ENCODE measurements at places on chromosomes 4 and X. TPM values are rescaled to one million over a fixed set of nuclear protein-coding genes. Genes with fewer than 3 reads are reported as not detected.

DNA sequence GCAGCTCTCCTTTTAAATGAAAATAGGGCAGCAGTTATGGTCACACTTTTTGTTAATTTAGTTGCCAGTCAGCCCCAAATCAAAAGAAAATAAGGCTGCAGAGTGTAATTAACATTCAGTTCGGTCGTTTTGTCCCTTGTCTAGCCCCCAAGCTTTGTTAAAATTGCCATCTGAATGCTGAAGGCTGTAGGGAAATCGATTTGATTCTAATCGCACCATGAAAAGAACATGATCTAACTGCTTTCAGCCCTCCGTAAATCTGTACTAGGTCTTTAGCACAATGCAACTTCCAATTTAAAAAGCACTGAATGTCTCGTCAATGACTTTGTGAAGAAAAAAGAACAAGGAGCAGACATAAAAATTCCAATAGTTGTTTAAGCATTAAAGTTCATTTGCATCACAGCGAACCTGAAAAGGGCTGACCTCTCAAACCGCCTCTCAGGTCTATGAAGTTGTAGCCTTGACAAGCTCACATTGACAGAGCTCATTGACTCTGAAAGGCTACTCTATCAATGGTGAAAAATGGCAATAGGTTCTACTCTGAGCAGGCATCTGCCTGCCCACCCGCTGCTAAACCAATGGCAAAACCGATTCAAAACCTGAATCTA lies 48.9 kb downstream of the CHIC2 start:
- DNase-seq, result no peak

DNA sequence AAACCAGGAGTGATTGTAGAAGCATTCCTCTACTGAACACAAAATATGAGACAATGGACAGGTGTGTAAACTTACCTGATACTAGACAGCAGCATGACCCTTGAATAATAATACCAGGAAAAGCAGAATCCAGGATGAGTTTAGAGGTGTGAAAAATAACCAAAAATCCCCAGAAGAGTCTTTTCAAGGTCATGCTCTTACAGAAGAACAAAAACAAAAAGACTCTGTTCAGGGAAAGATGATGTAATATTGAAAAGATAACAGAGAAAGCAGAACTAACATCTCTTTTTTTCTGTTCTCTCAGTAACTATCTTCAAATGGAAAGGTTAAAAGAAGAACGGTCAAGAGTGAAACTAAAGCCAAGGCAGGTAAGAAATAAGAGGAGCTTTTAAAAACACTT lies 14.0 kb upstream of the ARHGAP10 start:
- no peak for DNase-seq

Gene CFAP47
- not detected for total RNA-seq

Gene HHIP
- total RNA-seq, result 0.79 TPM

GRCh38 chr4:79311279-79311678 lies 14.6 kb downstream of the NAA11 start:
- no peak for DNase-seq

Gene TRPC5OS
- not detected for total RNA-seq

Gene RHOXF2
- total RNA-seq, result not detected

Gene KLKB1
- 0.83 TPM for total RNA-seq

DNA sequence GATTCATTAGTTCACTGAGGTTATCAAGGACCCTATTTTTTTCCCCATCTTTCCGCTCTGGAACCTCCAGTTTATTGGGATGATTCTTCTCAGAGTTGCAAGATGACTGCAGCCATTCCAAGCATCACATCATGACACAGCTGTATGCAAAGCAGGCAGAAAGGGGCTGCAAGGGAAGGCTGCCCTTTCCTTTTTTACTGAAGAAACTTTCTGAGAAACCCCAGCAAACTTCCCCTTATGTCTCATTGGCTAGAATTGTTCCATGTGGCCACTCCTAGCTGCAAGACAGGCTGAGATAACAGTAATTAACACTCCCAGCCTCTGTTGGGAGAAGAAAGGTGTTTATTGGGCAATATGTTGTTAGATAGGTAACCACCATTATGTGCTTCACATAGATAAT lies 102.6 kb downstream of the SATL1 start:
- DNase-seq, result no peak

Gene USP17L29
- not detected for total RNA-seq

GRCh38 chr4:53548662-53549061 lies 42.6 kb downstream of the LNX1 start:
- no peak for DNase-seq

DNA sequence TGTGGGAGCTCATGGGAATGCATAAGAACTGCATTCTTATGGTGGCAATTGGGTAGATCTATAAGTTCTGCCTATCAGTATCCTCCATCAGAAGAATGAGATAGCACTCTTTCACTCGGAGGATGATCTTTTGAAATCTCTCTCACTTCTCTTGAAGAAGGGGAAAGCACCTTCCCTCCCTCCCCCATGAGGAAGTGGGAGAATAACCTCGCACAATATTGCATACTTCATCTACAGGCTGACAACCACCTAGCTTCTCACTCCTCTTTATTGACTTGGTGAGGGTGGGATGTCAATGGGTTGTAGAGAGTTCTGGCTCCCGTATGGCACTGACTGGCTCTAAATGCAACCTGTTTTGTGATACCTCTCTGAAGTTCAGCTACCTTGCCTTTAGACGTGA lies 146.7 kb upstream of the SPOCK3 start:
- no peak for DNase-seq

Gene SYNPO2
- 960 TPM for total RNA-seq

DNA sequence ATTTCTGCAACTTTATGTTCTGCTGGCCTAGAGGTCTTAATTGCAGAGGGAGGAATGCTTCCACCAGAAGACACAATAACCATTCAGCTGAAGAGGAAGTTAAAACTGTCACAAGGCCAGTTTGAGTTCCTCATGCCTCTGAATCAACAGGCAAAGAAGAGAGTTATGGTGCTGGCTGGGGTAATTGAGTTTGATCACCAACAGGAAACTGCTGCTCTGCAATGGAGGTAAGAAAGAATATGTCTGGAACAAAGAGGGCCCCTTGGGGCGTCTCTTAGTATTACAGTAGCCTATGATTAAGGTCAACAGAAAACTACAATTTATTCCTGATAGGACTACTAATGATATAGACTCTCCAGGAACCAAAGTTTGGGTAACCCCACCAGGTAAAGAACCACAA lies 744.0 kb downstream of the FSTL5 start:
- no peak for DNase-seq

- DNase-seq, result no peak
Measured at GRCh38 chr4:68123525-68123924, 6.1 kb downstream of the TMPRSS11F start.

Gene HERC5
- 3.7 TPM for total RNA-seq

Gene GABRG1
- 0.05 TPM for total RNA-seq

Data from posterior vena cava (tissue), 2 donors.